CD4-positive, alpha-beta T cell treated with Interleukin-2 at 100 ng/mL for 4 hours (primary cell): ENCODE measurements at places on chromosomes 12 and 14.

GRCh38 chr14:99633918-99634317 is 11.0 kb upstream of the HHIPL1 start:
- DNase-seq = no peak

DNA sequence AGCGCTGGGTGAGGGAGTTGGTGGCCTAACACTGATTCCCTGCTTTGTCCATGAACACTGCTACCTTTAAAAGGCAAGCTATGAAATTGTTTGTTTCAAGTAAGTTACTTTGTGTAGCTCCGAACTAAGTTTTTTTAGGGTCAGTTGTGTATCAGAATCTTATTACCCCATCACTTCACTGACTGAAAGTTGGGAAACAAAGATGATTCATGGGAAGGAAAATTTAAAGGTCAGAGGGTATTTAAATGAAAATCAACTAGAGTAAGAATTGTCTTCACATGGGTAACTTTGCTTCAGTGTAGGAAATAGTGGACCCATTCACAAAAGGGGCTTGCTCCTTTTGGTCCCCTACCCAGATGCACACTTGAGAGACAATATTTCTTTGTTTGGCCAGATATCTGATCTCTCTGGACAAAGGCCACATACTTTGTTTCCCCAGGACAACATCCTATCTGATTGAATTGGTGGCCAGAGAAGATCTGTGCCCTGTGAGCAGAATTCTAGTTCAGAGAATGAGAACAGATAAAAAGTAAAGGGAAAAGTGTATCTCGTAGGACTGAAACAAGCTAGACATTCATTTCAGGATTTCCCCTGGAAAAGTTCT is 53.5 kb downstream of the RAB35 start:
- no peak for DNase-seq

DNA sequence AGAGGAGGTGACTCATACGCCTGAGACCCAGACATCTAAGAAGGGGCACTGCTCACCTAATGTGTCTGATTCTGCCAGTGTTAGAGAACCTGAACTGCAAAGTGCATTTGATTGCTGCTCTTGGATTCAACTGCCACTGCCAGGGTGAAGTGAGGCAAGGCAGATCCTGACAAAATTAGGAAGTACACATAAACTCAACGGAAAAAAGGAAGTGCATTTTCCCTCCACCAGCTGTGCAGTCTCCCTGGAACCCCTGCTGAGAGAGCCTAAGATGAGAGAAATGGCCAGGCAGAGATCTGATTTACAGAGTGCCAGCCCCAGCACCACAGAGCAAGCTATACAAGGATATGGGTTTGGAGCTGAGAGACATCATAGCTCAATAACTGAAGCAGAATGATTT is 215.3 kb downstream of the SEC23A start:
- no peak for DNase-seq

DNA sequence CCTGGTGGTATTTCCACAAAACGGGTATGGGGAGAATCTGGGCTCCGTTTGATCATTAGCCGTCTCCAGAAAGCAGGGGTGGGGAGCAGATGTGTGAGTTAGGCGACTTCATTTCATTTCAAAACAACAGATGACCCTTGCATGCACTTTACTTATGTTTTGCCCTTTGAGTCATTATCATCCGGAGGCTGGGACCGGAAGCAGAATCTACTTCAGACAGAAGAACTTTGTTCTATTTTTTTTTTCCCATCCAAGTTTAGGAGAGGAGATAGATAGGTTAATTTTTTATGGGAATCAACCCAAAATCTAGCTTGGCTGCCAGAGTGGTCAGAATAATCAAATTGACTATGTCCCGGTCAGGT is 31.3 kb upstream of the CMAS start:
- no peak for DNase-seq

- no peak for DNase-seq
Observed at GRCh38 chr14:100905166-100905565, 1.6 kb upstream of the RTL1 start.

DNA sequence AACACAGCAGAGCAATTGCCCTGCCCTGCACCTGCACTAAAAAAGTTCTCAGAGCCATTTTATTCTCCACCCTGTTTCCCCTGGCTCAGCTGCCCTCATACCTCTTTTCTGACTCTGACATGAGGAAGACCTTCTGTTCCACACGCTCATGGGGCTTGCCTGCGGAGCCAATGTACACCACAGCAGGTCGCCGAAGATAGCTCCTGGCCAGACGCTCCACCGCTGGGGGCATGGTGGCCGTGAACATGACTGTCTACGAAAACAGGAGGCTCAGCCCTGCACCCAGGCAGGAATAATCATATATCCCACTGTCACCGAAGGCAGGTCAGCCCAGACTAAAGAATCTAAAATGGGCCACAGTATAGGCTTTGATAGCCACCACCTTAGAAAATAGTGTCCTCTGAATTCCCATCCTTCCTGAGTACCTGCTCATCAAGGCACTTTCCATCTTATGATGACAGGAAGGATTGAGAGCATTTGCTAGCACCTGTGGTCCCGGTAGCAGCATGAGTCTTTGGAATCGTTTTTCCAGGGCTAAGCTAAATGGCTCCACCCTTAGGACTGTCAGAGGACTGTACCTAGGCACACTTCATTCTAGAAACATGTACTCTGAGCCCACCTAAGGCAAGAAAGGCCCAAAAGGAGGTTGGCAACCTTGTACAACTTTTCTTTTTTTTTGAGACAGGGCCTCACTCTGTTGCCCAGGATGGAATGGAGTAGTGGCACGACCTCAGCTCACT is 14.2 kb downstream of the CACNB3 start:
- DNase-seq = no peak

DNA sequence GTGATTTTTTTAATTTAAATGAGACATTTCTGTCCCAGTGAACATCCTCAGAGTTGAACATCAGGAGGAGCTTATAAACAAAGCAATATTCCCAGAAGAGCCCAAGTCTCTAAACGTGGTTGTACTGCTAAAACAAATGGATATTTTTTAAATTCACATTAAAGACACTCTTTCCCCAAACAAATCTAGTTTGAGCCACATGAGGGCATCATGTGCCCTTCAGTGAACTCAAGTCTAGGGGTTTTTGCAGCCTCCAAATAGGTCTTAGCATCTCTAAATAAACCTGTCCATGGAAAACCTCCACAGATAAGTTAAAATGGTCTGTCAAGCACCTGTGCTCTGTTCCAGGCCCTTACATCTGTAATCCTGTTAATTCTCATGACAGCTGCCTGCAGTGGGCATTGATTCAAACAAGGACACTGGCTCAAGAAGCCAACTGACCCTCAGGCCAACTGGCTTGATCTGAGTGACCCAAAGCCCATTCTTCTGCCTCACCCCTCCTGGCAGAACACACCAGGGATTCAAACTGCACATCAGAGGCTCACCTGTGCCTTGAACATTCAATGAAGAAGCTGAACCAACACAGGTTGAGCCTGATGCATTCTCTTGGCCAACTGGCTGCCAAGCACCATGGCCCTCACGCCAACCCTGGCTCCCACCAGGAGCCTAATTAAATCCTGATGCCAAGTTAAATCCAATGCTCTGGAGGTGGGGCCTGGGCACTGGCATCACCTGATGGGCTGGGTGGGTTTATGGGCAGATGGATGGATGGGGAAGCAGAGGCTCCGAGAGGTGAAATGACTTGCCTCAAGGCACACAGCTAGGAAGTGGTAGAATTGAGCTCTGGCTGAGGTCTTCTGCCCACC is 8.6 kb downstream of the ISCU start:
- DNase-seq = no peak
